A549 (cell line): ENCODE measurements at places on chromosomes 3 and 15.
A peak's percentile ranks its signal among the peaks of the same experiment; 100 is the strongest.

GRCh38 chr3:133457465-133458067 is 57.7 kb downstream of the BFSP2 start:
- DNase-seq, result peak; percentile 50

GRCh38 chr3:185340751-185341150 is 22.2 kb upstream of the MAP3K13 start:
- no peak for DNase-seq

- DNase-seq, result no peak
Measured at GRCh38 chr3:31882431-31882830, 98.6 kb downstream of the OSBPL10 start.

- no peak for DNase-seq
Measured at GRCh38 chr3:38190481-38190881, 25.1 kb downstream of the OXSR1 start.

DNA sequence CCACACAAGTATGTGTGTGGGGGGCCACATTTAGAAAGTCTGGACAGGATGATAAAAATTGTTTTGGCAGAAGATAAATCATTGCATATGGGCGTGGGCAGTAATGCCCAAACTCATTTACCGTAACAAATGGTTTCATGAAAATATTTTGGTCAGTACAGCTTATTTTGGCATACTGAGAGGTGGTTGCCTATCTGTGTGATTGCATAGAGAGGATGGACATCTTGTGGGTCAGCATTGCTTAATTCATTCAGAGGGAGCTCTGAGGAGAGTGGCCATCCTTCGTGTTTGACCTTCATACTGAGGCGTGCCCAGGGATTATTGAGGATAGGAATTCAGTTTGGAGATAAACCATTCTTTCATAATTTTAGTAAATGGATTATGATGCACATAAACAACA is 162.5 kb downstream of the GAP43 start:
- DNase-seq, result no peak

GRCh38 chr15:73821181-73821580 is 52.2 kb upstream of the TBC1D21 start:
- DNase-seq, result no peak

GRCh38 chr3:17006132-17006852 is 121.5 kb downstream of the PLCL2 start:
- DNase-seq, result no peak

DNA sequence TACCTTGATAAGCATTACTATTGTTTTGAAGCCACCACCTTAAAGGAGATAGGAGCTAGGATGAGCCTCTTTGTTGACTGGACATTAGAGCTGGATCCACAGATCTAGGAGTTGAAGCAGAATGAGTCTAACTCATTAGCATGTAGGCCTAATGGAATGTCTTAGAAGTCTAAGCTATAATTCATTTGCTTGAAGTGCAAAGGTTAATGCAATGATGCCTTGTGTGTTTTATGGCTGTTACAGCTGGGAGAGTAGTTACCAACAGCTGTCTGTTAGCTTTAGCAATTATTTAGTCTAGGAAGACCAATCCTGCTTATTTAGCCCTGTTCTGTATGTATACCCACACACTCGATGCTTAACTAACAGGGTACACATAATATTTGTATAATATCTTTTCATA is 419.3 kb downstream of the TUSC7 start:
- no peak for DNase-seq

GRCh38 chr3:111715911-111716523 is 120.9 kb upstream of the ZBED2 start:
- DNase-seq, result peak; percentile 65

DNA sequence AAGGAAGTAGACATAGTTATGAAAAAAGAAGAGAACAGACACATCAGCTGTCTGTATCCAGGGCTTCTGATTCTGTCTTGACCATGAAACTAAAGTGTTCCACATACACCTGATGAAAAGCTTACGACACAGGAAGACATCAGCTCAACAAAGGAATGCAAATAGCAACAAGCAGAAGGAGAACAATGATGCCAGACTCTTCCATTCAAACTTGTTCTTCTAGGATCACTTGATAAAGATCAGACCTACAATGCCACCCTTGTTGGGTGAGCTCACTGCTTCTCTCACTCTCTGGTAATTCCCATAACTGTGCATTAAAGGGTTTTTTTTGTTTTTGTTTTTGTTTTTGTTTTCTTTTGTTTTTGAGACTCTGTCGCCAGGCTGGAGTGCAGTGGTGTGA is 49.7 kb downstream of the GATM start:
- DNase-seq, result no peak

DNA sequence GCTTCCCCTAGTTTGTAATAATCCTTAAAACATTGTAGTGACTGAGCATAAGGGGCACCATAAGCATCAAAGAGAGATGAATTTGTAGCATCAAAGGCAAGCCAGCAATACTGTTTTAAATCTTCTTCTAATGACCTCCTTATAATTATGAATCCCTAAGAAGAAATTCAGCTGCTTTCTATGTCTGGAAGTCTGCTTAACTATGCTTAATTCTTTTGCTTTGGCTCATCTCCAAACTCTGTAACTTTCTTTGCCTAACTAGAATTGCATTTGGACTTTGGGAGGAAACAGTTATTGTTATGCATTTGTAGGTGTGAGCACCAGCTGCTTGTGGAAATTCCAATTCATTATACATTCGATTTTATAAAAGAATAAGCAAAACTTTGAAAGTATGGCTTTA is 117.7 kb upstream of the SPATA16 start:
- DNase-seq, result no peak

DNA sequence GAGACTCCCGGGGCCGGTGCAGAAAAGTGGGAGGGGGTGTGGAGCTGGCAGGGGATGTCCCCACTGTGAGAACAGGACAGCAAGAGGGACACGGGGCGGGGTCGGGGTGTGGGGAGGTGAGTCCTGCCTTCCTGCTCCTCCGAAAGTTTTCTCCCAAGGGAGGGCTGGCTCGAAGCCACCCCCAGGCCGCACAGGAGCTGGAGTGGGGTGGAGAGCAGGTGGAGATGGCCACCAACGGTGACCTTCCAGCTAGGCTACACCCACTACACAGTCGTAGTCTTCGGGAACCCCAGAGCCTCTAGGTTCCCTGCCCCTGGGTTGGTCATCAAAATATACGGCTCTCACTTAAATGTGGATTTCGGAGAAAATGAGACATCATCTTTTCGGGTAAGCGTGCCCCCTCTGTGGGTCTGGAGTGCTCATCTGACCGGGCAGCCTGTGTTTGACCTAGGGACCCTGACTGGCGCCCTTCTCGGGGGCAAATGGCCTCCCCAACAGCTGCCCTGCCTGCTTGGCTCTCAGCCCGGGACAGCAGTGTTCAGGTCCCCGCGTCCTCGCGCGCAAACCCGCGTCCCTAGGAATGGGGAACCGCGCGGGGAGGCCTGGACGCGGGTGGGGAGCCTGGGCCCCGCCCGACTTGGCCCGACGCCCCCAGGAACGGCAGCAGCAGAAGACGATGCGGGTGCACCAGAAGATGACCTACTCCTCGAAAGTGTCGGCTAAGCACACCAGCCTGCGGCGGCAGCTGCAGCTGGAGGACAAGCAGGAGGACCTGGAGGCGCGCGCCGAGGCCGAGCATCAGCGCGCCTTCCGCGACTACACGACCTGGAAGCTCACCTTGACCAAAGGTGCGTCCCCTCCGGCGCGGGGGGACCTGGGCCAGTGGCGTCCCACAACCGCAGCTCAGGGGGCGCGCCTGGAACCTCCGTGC is 21.2 kb downstream of the CFAP100 start:
- no peak for DNase-seq

DNA sequence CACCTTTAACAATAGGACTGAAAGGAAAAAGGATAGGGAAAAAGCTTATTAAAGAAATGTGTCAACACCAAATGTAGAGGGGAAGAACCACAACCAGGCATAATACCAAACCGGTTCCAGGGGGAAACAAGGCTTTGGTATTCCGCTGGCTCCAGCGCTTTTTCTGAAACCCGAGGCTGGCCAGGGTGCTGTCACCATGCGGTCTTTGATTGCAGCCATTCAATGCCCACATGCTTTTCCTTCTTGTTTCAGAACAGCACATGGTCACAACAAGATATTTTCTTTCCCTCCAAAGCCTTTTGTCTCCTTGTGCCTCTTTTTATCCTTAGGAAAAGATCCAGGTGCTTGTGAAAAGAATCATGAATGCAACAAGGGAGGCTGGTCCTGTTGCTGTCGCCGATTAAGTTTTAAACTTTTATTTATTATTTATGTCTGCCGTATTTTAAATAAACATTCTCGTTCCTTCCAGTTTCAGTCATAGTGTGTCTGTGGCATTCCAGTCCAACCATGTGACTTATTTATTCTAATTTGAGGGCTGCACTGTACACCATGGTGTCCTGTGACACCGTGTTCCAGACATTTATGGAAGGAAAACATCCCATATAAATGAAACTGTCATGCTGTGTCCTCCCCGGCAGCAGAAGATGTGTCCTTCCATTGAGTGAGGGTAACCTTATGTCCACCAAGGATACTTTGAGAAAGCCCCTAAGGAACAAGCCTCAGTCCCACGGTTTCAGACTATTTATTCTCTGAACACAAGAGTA is 41.1 kb downstream of the CCK start:
- no peak for DNase-seq

DNA sequence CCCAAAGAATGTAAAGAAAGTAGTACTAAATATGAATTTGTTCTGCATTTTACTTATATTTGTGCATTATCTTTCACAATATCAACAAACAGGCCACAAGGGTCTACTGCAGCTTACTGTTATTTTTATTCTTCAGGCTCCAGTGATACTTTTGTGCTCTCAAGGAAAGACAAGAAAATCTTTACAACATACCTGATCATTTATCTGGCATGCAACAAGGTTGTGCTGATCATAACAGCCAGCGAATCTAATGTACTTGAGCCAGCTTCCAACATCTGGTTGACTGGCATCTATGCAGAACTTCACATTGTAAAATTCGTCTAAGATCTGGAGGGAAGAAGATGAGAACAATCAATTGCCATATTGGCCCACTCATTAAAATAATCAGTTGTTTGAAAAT is 520.0 kb downstream of the MECOM start:
- no peak for DNase-seq

DNA sequence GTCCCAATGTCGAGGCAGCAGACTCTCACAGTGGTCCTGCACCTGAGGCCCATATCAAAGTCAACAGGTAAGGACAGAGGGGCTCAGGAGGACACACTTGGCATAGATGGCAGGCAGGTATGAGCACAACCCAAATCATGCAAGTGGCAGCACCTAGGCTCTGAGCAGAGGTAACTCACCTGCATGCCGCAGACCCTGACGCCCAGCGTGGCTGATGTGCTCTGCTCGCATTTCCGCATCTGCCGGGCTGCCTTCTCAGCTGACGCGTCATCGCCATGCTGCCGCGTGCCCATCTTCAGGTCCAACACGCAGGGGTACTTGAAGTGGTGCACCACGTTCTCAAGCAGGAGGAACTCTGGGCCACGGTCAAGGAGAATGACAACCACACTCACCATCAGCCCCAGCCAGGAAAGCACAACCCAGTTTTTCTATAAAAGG is 4.2 kb upstream of the GMPPB start:
- no peak for DNase-seq

DNA sequence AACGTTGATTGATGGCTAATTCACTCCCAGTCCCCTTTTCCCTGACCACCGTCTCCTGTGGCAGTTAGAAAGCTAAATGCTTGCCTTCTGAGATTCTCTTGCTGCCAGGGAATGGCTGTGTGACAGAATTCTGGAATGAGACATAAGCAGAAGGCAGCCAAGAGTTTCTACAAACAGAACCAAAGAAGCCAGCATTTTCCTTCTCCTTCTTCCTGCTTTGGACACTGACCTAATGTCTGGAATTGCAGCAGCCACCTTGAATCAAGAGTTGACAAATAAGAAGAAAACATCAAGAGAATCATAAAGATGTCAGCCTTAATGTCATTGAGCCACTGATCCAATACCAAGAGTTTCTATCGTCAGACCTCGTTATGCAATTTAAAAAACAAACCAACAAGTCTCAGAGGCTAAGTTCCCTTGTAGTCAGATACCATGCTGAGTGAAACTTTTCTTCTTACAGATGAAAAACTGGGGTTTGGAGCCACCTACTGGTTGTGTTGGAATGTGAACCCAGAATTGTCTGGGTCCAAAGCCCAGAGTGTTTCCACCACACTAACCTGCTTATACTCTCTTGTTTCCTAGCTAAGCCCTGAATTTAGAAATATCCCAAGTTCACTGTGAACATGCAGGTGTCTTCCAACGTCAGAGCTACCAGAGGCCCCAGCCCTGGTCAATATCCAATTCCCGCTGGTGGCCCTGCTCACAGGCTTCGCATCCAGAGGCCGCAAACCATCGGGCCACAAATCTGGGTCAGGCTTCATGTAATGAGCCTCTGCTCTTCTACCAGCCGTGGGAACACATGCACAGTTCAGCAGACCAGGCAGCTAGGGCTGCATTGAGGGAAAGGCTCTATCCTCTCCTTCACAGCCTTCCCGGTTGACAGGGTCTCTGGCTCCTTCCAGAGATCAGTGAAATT is 42.5 kb downstream of the MCF2L2 start:
- peak; percentile 42 for DNase-seq

GRCh38 chr15:42724276-42724675 is 12.7 kb downstream of the CDAN1 start:
- no peak for DNase-seq

DNA sequence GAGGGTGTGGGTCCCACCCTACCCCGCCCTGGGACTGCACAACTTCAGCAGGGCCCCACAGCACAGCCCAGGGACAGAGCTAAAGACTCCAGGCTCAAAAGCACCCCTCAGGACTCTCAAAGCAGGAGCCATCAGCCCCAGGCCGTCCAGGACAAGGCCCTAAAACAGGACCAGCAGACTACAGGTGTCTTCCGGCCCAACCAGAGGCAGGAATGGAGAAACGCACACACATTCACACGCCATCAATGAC is 26.1 kb downstream of the ATRIP start:
- no peak for DNase-seq

- no peak for DNase-seq
Measured at GRCh38 chr3:59553076-59553475, 503.3 kb upstream of the CFAP20DC start.

GRCh38 chr3:118781839-118782238 is 252.8 kb downstream of the IGSF11 start:
- no peak for DNase-seq

GRCh38 chr3:111859974-111860859 is 1.2 kb downstream of the PHLDB2 start:
- DNase-seq, result peak; percentile 88

- no peak for DNase-seq
Measured at GRCh38 chr3:134163096-134163495, 87.6 kb downstream of the RYK start.

- no peak for DNase-seq
Measured at GRCh38 chr3:128448491-128448890, 18.2 kb downstream of the DNAJB8 start.

DNA sequence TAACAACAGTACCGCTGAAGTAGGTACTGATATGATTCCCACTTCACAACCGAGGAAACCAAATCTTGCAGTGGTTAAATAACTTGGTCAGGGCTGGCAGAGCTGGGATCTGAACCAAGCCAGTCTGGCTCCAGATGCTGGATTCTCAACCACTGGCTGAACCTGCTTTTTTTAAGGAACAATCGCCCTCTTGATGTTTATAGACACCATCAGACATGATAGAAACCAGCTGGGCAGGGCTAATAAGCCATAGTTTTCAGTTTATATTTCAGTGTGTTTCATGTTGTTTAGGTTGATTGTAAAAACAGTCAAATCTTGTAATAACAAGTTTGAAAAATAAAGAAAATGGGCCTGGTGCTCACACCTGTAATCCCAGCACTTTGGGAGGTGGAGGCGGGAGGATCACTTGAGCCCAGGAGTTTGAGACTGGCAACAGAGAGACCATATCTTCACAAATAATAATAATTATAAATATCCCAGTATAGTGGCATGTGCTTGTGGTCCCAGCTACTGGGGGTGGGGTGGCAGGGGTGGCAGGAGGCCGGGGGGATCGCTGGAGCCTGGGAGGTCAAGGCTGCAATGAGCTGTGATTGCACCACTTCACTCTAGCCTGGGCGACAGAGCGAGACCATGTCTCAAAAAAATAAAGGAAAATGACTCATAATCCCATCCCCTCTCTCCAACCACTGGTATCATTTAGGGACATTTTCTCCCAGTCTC is 36.7 kb downstream of the XYLB start:
- no peak for DNase-seq
